Putamen (tissue), 1 donor: ENCODE measurements at places on chromosomes 1 and 21.

GRCh38 chr1:78501203-78501602 lies 10.4 kb downstream of the PTGFR start:
- DNase-seq, result no peak

DNA sequence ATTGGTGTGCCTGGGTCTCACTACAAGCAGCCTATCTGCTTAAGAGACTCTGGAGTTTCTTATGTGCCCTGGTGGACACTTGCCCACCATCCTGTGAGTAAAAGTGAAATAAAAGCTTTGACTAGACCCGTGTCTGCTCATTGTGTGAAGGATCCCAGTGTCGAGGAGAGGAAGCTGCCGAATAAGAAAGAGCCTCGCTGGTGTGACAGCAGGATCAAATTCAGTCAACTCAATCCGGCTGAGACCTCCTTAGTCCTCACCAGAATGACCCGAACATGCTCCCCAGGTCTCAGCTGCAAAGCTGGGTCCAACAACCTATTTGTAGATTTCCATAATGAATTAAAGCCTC lies 14.8 kb downstream of the CD2 start:
- DNase-seq, result no peak

DNA sequence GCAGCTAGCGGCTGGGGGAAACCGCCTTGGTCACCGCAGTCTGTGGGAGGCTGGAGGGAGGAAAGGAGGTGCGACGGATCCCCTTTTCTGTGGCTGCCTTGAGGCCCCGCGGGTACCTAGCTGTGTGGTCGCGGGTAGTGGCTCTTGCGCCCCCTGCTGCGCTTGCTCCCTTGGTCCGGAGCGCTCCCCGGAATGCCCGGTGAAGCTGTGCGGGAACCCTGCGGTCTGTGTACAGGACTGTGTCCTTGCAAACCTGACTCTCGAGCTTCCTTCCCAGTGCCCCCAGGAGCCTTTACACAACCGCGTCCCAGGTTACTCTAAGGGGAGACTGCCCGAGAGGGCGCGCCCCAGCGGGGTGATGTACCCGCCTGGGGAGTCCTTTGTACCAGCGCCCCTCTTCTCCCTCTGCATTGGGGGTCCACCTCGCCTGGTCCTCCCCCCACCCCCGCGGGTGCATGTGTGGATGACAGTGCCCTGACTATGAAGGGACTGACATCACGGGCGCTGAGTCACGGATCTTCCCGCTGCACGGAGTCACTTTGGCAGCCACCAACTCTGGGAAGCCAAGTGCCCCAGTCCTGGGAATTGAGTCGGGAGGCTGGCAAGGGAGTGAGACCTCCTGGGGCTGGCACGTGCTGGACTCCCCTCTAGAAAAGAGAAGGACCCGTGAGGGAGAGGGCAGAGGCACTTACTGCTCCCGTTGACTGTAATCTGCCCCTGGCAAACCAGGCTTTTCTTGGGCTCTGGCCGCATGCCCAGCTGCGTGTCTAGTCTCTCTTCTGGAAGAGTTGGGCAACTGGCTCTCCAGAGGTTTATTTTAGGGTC lies 816 bp downstream of the IL6R start:
- peak; percentile 51 for DNase-seq

DNA sequence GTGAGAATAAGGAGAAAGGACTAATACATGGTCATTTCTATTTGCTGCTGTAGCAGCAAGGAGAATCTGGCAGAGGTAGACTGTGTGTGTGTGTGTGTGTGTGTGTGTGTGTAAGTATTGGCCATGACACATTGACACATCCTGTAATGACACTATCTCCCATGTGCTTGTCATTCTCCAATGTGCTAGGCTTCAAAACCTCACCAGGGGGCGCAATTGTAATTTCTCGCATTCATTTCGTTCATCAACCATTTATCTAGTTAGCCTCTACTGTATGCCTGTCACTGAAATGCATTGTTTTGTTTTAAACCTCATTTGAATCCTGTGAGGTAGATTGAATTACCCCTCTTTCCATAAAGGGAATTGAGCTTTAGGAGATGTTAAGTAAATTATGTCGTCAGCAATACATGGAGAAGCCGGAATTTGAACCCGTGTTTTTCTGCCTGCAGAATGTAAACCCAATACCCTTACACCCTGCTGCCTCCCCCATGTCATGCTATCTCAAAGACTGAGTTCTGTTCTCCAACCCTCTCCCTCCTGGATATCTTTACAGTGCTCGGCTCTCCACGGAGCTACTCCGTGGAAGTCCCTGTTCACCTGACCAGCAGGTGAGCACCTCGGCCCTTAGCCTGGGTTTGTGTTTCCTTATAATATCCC lies 100.8 kb downstream of the UCK2 start:
- peak; percentile 31 for DNase-seq

DNA sequence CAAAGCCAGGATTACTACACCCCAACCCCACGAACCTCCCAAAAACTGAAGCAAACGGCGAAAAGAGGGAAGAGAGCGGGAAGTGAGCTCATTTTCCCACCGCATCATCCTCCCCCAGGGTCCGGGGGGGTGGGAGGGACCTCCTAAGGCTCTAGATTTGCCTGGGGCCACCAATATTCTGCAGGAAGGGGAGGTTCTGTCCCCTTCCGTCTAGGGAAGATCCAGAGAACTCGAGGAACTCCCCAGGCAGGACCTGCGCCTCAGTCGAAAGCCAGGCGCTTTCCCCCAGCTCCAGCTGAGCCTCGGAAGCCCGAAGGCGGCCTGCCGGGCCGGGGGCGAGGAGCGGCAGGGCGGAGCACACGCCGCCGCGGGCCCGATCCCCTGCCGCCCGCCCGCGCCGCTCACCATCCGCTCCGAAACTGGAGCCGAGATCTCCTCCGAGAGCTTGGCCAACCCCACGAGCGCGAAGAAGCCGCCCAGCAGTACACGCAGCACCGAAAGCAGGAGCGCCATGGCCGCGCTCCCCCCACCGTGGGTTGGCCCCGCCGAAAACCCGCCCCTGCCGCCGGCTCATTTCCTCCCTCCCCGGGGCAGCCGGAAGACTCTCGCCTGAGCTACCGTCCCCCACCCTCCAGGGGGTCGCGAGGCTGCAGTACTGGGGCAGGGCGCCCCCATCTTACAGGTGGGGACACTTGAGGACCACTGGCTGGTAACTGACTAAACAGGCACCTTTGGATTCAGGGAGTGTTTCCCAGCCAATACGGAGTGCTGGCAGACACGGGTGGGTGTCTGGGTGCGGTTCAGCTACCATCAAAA lies at the start of gene TMEM35B:
TSS of gene TMEM35B (minus strand) at position 555 of the 816 bp plus-strand sequence. CDS start at position 513, 42 bp downstream.
- peak; percentile 42 for DNase-seq

DNA sequence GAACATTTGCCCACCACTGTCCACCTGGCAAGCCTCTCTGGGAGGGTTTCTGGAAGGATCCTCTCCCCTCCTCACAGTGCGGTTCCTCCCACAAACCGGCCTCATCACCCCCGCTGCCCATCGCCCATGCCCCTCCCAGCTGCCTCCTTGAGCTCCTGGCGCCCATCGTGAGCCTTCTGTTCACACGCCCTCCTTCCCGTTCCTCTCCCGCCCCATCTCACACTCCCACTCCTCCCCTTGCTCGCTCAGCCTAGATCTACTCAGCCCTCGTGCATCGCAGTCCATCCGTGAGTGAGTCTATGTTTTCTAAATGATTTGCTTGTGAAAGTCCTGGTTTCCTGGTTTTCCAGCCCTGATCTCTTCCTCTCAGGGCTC lies 119.1 kb upstream of the C1orf174 start:
- no peak for DNase-seq

- no peak for DNase-seq
These were observed 749 bp upstream of the PEX11B start for GRCh38 chr1:145918992-145919939.

DNA sequence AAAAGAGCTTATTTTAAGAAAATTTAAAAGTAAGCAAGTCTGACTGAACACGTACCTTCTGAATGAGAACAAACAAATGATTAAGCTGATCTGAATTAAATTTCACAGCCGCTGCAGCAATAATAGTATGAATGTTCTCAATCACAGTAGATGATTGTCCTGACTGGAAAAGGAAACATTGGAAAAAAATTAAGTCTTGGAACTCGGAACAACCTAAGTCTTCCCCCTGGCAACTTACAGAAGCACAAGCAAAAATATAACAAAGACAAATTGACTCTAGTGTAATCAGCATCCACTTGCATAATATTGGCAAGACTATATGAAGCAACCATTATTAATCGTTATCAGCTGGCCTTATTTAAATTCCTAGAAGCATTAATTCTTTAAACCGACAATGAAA lies 60.5 kb downstream of the USP24 start:
- DNase-seq, result no peak

DNA sequence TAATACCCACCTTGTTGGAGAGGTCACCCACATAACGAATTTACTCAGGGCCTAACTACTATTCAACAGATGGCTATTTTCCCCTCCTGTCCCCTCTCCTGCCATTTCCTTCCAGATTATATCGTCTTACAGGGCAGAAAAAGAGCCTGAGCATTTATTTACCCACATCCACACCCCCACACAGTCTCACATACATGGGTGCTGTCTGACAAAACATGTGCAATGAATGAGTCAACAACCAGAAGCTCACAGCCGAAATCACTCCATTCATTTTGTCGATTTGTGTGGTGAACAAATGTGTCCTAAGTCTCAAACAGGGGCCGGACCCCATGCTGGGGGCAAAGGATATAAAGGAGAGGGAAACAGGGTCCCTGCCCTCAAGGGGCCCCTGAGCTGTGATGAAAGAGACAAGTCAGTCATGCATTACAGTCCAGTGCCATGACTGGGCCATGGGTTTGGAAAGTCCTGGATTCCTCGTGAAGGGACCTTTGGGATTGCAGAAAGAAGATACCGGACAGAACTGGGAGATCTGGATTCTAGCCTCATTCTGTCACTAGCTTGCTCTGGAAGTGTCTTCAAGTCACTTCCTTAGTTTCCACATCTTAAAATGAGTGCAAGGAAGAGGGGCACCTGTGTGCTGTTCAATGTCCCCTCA lies 16.4 kb upstream of the ZNF683 start:
- no peak for DNase-seq

- no peak for DNase-seq
These were observed 1058.0 kb upstream of the ADGRL4 start for GRCh38 chr1:80064524-80064923.

DNA sequence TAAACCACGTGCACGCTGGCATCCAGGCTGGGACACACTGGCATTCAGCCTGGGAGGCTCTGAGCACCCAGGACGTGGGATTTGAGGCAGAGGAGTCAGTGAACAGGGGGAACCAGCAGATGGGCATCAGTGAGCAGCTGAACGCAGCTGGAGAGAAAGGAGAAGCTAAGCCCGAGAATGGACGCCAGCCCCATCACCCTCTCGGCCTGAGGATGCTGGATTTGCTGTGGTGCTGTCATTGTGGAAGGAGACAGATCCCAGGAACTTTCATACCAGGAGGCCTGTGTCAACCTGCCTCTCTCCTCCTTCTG lies 132.8 kb downstream of the PGBD5 start:
- no peak for DNase-seq

DNA sequence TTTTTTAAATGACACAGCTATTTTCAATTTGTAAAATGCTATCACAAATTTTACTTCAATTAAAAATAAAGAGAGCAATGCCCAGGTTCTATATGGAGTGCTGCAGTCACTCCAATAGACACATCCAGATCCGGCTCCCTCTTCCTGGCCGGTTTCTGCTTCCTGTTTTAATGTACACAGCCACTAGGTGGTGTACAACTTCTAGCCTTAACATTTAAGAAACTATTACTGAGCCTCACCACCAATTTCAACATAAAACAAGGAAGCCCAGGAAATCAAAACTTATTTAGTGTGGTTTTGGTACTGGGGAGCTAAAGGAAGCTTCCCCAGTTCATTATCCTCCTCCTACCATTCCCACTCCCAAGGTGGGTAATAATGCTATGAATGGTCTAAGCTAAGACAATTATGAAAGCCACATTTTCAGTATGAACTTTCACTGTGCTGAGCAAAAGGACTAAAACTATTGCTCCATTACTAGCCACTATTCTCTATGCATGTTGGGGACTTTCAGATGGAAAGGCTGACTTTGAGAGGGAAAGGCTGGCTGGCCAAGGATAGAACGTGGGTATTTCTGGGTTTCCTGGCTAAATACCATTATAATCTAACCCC lies 25.5 kb upstream of the MTMR11 start:
- DNase-seq, result peak; percentile 79

- DNase-seq, result no peak
These were observed 4.2 kb downstream of the TFAP2E start for GRCh38 chr1:35577071-35577998.

DNA sequence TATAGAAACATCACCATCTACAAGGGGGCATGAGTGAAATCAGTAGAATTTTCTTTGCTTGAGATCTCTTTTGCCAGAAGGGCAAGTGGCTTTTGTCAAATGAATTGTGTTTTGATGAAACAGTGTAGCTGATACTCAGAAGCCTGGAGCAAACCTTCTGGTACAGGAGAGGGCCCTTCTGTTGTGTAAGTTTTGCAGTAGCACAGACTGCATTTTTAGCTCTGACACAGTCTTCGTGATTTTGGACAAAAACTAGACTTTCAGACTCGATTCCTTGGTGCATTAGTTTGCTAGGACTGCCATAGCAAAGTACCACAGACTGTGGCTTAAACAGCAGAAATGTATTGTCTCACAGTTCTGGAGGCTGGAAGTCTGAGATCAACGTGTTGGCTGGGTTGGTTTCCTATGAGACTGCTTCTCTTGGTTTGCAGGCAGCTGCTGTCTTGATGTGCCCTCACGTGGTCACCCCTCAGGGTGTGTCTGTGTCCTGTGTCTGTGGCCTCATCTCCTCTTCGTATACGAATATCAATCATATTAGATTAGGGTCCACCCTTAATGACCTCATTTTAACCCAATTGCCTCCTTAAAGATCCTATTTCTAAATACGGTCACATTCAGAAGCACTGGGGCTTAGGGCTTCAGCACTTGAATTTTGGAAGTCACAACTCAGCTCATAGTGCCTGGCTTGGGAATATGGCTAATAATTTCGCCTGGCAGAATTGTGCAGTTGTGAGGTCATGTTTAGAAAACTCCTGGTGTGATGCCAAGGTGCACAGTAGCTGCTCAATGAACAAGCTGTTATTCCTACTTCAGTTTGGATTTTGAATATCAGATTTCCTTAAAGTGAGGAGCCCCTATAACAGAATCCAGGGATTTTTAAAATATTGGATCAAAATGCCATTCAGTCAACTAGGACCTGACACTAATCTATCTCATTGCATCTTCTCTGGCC lies 21.2 kb upstream of the DISC1 start:
- DNase-seq, result no peak

GRCh38 chr1:146016891-146017290 lies 4.6 kb downstream of the HJV start:
- DNase-seq, result no peak

- DNase-seq, result no peak
These were observed 154.9 kb downstream of the MAST2 start for GRCh38 chr1:45958317-45958716.

- DNase-seq, result no peak
These were observed 44.5 kb downstream of the LRRC38 start for GRCh38 chr1:13469343-13469742.
